ENCODE measurements at places on chromosomes 7 and 10. TPM values are rescaled to one million over a fixed set of nuclear protein-coding genes. Genes with fewer than 3 reads are reported as not detected.

GRCh38 chr7:158060216-158060615, 527.4 kb downstream of the PTPRN2 start:
- DNase-seq = no peak

The BHLHA15 gene
- total RNA-seq = 4.8 TPM

DNA sequence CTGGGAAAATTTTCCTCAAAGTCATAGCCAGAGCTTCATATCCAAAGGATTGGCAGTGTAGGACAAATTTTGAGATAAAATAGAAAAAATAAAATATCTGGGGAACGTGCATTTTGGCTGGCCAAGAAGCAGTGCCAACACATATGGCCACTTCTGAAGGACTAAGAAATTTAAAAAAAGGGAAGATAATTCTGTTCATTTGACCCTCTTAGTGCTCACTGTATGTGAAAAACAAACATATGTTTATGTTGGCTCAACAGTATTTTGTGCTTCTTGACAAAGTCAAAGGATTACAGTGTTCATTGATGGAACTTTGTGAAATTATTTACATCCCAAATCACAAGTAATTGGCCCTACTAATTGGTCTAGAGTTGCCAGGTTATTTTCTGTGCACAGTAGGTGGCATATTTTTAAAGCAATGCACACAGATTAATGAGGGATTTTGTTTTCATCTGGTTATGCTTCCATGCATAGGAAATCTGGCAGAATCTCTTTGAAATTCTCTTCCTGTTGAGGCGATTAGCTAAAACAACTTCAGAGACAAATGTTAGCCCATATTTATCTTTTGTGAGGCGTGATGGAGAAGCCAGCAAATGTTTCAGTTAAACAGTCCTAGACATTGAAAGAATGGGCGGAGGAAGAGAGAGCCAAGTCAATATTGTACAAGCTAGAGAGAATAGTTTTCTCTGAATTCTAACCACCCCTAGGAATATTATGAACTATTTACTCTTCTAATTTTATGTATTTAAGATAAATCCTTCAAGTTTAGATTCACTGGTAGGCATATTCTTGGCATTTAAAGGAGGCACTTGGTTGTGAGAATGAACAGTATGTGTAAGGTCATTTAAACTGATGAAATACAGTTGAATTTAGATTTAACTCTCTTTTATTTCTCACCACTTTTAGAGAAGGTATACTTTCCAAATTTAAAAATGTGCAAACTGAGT, 237.7 kb upstream of the MBL2 start:
- no peak for DNase-seq

DNA sequence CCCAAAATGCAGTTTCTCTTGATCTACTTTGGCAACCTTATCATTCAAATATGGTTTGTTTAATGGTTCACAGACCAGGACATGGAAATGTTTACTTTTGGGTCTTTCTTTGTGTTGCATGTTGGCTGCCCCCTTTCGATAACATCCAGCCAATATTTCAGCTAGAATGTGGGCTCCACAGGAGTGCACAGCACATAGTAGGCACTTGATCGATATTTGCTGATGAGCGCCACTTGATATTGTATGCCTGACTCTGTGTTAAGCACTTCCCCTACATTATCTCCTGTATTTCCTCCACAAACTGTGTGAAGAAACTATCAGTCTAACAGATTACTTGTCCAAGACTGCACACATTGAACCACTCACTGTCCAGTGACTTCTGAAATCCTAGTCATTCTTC, 60.2 kb downstream of the SMURF1 start:
- DNase-seq = no peak

GRCh38 chr7:73893342-73894101, 32.6 kb downstream of the TMEM270 start:
- DNase-seq = no peak

The TMEM196 gene
- total RNA-seq = not detected

- peak; percentile 63 for DNase-seq
Measured at GRCh38 chr10:32005050-32005449, 51.2 kb downstream of the KIF5B start.

GRCh38 chr10:103842605-103843004, 12.8 kb downstream of the SH3PXD2A start:
- DNase-seq = no peak

DNA sequence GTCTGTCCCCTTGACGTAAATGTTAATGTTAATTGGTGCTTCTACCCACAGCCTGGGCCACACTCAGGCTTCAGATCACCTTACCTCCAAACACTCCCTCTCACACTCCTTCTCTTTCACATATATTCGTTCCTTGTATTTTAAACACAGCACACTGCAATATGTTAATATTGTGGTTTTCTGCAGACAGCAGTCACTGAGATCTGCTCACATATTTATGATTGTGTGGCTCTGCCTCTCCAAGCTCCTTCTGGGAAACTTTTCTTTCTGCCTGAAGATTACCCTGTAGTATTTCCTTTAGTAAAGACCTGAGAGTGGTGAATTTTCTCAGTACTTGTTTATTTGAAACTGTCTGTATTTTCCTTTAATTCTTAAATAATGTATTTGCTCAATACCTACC, 104.7 kb downstream of the VWC2 start:
- DNase-seq = no peak

The PKD2L1 gene
- not detected for total RNA-seq

GRCh38 chr7:106569500-106569929, 91.4 kb downstream of the CCDC71L start:
- no peak for DNase-seq

- DNase-seq = peak; percentile 31
Measured at GRCh38 chr10:14163377-14164086, 167.2 kb downstream of the FRMD4A start.

DNA sequence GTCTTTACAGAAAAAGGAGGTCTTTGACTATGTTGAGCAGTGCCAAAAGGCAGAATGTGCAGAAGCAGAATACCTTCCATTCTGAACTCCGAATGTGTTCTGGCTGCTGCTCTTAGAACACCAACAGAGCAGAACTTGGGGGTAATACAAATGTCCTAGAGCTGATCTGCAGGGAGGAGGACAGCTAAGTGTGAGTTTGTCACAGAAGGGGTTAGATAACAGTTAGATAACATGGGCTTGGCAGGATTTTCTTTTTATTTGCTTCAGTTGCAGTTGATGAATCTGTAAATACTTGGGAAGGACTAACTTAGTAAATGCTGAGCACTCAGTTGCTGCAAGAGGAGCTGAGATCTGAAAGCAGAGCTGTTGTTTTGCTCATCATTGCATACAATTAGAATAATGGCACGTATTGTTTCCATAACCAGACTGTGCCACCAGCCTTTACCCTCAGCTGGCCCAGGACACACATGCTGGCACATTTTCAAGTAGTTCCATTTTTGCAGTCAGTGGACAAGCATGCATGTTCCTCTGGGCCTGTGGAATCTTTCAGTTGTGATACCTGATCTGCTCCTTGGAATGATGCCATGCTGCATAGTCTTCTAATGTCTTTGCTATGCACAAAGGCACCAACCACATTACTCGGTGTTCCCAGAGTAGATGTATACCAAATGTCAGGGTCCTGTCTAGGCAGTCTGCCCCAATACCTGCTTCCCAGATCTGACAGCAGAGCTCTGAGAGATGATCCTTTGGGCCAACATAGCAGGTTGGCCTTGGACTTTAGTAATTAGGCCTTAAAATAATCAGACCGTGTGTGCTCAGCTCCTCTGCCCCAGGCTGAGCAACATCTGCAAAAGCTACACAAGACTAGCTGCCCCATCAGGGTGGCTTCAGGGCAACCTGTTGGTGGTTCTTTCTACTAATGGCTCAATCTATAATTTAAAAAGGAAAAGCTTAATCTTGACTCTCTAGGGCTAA, 55.7 kb downstream of the GSDME start:
- DNase-seq = no peak

GRCh38 chr7:101557421-101557820, 71.7 kb downstream of the MYL10 start:
- DNase-seq = no peak

DNA sequence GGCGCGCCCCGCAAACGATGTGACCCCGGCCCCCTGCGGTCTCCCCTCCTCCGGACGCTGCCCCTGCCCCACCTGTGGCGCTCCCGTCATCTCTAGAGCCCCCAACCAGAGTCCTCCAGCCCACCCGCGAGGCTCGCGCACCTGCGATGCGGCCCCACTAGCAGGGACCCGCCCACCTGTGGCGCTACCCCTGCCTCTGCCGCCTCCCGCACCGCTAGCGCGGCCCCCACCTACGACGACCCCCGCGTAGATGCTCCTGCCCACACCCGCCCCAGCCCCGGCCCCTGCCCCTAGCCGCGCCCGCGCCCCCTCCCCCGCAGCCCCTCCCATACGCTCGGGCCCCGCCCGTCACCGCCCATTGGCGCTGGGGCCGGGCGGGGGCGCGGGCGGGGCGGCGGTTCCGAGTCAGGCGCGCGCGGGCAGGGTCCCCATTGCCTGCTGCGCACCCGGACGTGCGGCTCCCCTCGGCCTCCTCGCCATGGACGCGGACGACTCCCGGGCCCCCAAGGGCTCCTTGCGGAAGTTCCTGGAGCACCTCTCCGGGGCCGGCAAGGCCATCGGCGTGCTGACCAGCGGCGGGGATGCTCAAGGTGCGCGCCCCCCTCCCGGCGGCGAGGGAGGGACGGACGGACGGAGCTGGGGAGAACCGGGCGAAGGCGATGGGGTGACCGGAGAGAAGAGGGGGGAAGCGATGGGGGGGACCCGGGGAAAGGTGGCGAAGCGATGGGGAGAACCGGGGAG, at the start of gene PFKP:
Gene PFKP, plus strand, starts transcription at position 431 of the 741 bp plus-strand sequence. Its CDS starts 48 bp downstream, at position 479.
- peak; percentile 63 for DNase-seq

The AGR3 gene
- not detected for total RNA-seq

GRCh38 chr10:124935946-124936345, 6.0 kb upstream of the ZRANB1 start:
- DNase-seq = no peak

The ENTPD7 gene
- 10.2 TPM for total RNA-seq

GRCh38 chr7:32890010-32890792, 1.4 kb downstream of the KBTBD2 start:
- DNase-seq = peak; percentile 21

- no peak for DNase-seq
Measured at GRCh38 chr7:3432911-3433310, 131.9 kb downstream of the SDK1 start.

- DNase-seq = no peak
Measured at GRCh38 chr10:58779594-58779993, 266.9 kb downstream of the BICC1 start.

DNA sequence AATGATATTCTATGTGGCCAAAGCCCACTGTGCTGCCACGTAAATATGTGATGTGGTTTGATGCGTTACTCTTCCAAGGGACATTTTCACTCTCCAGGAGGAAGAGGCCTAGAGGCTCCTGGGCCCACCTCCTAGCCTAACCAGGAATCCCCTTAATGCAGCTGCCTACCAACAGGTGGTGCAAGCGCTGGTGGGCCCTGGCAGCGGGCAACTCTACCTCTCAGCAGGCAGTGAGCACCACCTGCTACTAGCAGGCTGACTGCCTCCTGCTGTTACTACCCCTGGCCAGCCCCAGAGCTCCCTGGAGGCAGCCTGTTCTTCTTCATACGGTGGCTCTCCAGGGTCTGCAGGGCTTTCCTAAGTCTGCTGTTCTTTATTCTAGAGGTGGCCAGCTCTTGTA, 62.8 kb downstream of the CDH23 start:
- no peak for DNase-seq

The LLCFC1 gene
- not detected for total RNA-seq

The UNCX gene
- not detected for total RNA-seq

DNA sequence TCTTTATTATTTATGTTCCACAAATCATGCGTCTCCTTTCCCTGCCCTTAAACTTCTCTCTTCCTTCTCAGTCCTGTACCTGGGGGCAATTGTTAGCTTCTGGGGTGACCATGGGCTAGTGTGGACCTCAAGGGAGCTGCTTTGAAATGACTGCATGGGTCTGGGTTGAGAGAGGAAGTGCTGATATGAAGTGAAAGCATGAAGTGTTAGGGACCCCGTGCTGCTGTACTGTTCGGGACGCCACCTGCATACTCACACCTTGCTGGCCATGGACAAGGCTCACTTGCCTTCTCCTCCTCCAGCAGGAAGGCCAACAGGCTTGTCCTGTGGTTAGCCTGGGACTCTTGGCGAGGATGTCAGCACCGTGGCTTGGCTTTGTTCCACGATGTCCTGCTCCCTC, 56.7 kb downstream of the MTPN start:
- DNase-seq = no peak

GRCh38 chr7:30268586-30268985, 15.8 kb upstream of the ZNRF2 start:
- DNase-seq = no peak

The RAB19 gene
- 1.1 TPM for total RNA-seq

- no peak for DNase-seq
Measured at GRCh38 chr7:80841423-80841955, 77.4 kb downstream of the SEMA3C start.

DNA sequence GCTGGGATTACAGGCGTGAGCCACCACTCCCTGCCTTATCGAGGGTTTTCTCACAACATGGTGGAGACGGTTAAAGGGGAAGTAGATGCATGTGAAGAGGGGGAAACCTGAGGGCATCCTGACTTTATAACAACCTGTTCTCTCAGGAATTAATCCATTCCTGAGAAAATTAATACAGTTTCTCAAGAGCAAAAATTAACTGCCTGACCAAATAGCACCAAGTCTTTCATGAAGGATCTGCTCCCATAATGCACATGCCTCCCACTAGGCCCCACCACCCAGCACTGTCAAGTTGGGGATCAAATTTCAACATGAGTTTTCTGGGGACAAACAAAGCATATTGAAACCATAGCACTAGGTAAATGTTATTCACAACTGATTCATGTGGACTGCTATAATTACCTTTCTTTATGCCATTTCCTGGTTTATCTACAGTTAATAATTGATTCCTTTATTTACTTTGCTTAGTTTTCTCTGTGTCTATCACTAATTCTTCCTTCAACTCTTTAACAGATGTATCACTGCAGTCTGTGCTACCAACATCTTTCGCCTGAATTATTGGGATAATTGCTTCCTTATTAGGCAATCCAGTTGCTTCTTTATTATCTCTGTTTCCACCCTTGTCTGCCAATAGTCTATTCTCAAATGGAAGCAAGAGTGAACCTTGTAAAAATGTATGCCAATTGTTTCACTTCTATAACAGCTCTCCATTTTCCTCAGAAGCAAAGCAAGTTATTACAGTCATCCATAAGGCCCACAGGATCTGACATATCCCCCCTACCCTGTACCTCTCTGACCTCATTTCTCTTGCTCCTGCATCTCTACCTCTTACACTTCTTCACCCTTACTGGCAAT, 12.9 kb upstream of the MICU1 start:
- DNase-seq = no peak

DNA sequence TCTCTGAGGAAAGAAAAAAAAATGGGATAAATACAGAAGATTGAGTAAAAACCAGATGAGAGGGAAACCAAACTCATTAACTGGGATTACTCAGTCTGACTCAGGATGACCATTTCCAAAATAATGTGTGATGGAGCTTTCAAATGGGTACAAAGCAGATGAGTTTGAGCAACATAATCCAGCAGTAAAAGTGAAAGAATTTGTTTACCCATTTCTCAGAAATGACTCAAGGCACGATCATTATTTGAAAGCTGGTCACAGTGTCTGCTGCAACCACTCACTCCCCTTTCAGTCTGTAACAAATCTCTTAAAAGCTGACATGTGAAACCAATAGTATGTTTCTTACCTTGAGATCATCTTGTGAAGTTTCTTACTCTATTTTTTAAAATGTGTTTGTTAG, 104.7 kb upstream of the KLF14 start:
- DNase-seq = no peak

The HOXA6 gene
- not detected for total RNA-seq

The CYP17A1 gene
- not detected for total RNA-seq

GRCh38 chr10:49550563-49550962, 11.6 kb upstream of the ERCC6 start:
- DNase-seq = no peak
